ENCODE measurements at places on chromosomes 7 and 10. TPM values are rescaled to one million over a fixed set of nuclear protein-coding genes. Genes with fewer than 3 reads are reported as not detected.

- no peak for DNase-seq
These were observed 12.7 kb upstream of the FOXL3 start for GRCh38 chr7:277228-277627.

CFAP46 gene
- 1.0 TPM for total RNA-seq

GRCh38 chr10:89392974-89393373, 551 bp downstream of the IFIT1 start:
- peak; percentile 38 for DNase-seq

GRCh38 chr7:81074406-81074805, 155.6 kb upstream of the SEMA3C start:
- DNase-seq: no peak

SPDYE1 gene
- not detected for total RNA-seq

PIK3AP1 gene
- total RNA-seq: 2.4 TPM

- no peak for DNase-seq
These were observed 161.8 kb downstream of the DPY19L1 start for GRCh38 chr7:34875481-34875880.

DNA sequence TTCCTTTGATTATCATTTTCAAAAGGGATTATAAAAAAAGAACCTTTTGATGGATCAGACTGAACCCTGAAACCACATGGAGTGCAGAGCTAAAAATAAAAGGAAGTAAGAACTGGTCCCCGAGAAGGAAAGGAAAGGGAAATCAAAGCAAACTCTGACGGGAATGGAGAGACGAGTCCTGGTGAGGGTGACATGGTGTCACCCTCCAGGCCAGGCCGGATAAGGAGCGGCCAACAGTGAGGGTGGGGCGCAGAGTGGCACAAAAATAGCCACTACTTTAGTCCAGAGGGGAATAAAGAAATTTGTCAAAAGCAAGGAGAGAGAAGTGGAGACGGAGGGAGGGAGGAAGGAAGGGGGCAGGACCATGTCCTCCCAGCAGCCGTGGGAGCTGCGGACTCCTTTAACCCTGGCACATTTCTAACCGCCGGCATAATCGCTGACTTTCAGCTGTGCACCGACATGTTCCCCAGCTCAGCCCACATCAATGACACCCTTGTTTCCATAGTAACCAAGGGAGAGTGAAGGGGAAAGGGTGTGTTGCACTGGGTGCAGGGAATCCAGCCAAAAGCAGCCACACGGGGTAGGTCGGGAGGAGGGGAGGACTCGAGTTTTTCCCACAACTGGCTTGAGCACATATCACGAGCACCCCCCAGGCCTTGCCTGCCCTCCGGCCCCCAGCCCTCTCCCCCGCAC, 29.7 kb downstream of the TRIM8 start:
- no peak for DNase-seq

GRCh38 chr7:67654642-67655041, 658.0 kb downstream of the TYW1 start:
- DNase-seq: no peak

- DNase-seq: no peak
These were observed 205.7 kb downstream of the PARD3 start for GRCh38 chr10:34609287-34609940.

PGAM2 gene
- not detected for total RNA-seq

VWC2 gene
- not detected for total RNA-seq

GRID2IP gene
- 0.65 TPM for total RNA-seq

CYP3A4 gene
- total RNA-seq: not detected

AGBL3 gene
- total RNA-seq: 6.1 TPM

SEC31B gene
- 5.1 TPM for total RNA-seq

- no peak for DNase-seq
These were observed at the start of gene PKD2L1 for GRCh38 chr10:100330079-100330478. PKD2L1 (minus strand) TSS chr10:100330228; CDS start chr10:100330103, 125 bp downstream.

IFIT1 gene
- total RNA-seq: 5.4 TPM

- no peak for DNase-seq
These were observed 4.6 kb downstream of the PDIA4 start for GRCh38 chr7:149023662-149024061.

PAPOLB gene
- total RNA-seq: not detected

SPDYE11 gene
- not detected for total RNA-seq

DNA sequence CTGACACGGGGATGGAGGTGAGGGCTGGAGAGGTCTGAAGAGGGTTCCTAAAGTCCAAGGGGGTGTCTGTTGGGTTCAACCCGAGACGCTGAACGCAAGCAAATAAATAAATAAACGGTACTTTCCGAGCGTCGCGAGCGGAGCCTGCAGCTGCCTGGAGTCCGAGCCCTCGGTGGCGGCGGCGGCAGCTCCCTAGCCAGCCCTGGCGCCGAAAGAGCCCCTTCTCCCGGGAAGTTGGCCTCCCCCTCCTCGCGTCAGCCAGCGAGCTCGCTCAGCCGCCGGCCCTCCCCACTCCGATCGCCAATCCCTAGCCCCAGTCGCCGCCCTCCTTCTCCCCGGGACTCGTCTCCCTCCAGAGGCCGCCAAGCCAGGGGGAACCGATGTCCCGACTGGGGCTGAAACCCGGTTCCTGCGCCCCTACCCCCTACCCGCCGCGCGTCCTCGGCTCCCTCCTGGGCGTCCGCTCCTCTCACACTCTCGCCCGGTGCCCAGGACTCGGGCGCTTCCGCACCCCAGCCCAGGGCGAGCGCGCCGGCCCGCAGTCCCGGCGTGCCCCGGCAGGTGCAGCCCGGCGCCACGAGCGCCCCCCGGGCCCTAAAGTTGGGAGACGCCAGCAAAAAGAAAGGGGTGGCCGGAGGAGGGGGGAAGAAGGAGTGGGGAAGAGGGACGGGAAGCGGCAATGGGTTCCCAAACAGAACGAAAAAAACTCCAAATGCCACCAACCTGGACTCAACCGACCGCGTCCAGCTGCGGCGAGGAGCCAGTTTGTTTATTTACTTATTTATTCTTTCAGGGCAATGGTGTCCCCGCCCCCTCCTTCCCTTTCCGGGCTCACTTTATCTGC, at the start of gene GFRA1:
Gene GFRA1 (minus strand): TSS at position 767 of the 844 bp plus-strand sequence. CDS start 1,177 bp downstream, outside the sequence.
- no peak for DNase-seq

SEMA3D gene
- 0.84 TPM for total RNA-seq

TUBAL3 gene
- 0.39 TPM for total RNA-seq

GRCh38 chr10:117541909-117542705, 439 bp upstream of the EMX2 start:
- DNase-seq: peak; percentile 90

IL6 gene
- not detected for total RNA-seq

MAT1A gene
- 3.4 TPM for total RNA-seq

MRLN gene
- total RNA-seq: 0.98 TPM

GRCh38 chr10:24884316-24884715, 68.1 kb downstream of the PRTFDC1 start:
- DNase-seq: no peak

PON1 gene
- total RNA-seq: not detected

- no peak for DNase-seq
These were observed 46.9 kb downstream of the ZNF518A start for GRCh38 chr10:96176985-96177384.
